ENCODE measurements at places on chromosomes 2 and 18.

GRCh38 chr18:44834867-44835469 is 154.3 kb downstream of the SETBP1 start:
- no peak for DNase-seq

GRCh38 chr2:32227492-32227891 is 37.2 kb downstream of the NLRC4 start:
- DNase-seq: no peak

DNA sequence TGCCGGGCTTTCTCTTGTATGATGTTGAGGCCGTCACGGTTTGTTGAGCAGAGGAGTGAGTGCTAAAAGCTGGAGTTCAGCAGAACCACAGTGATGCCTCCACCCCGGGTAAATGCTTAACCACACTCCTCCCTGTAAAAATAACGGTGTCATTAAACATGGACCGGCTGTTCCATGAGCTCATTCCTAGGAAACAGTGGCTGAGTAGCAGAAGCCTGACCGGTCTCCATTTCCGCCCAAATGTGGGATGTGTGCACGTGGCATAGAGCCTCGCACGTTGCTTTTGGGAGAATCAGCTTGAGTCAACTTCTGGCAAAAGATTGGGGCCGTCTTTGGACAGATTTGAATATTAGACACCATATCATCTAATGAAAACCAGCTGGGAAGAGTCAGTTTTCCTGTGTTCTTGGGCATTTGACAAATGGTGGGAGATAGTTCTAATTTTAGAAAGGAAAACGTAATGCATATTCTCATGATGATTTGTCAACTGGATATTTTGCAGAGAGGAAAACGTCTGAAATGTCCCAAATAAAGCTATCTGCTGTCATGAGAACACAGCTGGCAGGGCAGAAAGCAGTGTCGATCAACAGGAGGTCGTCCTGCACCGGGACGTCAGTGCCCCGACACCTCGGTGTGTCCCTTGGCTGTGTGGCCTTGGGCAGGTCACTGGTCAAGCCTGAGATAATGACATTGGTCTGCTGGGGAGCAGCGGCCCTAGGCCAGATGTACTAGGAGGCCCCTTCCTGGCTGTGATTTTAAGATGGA is 42.4 kb downstream of the LRRFIP1 start:
- DNase-seq: no peak

GRCh38 chr2:169767243-169767888 is 31.3 kb upstream of the SSB start:
- peak; percentile 61 for DNase-seq

- no peak for DNase-seq
Observed at GRCh38 chr18:75238100-75238499, 27.5 kb downstream of the TSHZ1 start.

GRCh38 chr2:168550670-168551069 is 94.6 kb downstream of the CERS6 start:
- DNase-seq: no peak

GRCh38 chr18:22346953-22347605 is 70.6 kb downstream of the CTAGE1 start:
- no peak for DNase-seq

DNA sequence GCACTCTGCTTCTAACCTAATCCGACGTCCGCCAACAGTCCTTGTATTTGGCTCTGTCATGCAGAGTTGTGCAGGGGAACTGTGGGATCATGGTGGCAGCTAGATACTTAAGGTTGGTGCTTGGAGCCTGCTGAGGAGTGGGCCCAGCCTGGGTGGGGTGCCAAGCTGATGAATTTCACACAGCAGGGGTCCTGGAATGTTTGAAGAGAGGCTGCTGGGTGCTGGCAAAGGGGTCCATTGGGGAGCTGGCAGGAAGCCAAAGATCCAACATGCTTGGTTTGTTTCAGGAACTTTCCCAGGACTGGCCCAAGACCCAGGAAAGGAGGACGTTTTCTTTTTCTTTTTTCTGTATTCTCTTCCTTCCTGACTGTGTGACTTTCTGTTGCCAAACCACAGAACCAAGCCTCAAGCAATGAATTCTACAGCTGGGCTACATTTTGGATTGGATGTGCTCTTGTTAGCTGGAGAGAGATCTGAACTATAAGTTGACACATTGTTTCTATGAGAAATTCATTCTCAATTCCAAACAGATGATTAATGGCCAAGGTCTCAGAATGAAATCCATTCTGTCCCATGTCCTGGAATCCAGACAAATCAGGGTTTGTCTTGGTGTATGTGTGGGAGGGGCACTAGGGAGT is 49.9 kb downstream of the DHRS9 start:
- no peak for DNase-seq

DNA sequence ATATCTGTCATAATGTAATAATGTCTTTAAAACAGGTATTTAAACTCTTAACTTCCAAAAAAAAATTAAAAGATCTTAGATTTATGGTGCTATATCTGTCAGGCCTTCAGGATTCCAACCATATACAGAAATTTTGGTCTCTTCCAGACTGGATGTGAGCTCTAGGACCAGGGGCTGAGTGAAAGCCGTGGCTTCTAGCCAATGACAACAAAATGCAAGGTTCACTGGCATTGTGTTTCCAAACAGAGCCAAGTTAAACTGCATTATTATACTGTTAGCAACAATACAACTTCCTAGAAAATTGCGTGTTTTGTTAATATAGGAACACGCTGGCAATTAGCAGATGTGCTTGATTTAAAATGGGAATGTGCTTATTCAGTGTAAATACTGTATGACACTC is 809.8 kb upstream of the SOX11 start:
- no peak for DNase-seq

GRCh38 chr2:190063624-190064023 is 1.1 kb upstream of the MSTN start:
- no peak for DNase-seq

DNA sequence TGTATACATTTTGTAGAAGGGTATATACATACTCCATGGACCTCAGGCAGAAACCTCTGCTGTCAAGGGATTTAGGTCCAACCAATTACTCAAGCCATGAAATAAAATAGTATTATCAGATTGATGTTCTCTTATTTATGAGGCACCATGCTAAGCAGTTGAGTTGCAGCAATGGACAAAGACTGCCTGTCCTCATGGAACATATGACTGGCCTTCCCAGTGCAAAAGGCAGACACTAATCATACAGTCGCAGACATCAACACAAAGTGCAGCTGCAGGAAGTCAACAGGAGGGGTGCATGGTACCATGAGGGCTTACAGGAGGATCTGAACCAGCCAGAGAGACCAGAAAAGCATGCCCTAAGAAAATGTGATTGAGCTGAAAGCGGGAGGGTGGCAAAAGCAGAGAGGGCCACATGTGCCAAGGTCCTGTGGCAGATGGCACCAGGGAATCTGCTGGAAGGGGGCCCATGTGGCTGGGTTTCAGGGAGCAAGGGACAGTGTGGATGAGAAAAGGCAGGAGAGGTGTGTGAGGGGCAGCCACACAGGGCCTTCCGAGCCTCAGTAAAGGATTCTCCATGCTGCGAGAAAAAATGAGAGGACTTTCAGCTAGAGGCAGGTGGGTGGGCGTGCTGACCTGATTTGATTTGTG is 61.4 kb upstream of the RNF152 start:
- no peak for DNase-seq

DNA sequence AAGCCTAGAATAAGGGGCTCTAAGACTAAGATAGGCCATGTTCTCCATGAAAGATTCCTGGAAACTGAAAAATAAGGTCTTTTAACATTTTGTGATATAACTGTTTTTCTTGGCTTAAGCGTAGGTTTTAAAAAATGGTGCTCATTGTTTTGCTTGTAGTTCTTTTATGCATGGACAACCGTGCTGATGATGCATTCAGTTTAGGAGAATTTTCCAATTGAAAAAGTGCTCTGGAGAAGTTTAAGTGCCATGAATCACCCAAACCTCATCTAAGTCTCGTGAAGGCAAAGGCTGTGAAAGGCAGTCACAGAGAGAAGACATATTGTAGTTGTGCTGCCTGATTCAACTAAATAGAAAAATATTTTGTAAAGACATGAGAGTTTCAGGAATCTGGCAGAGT is 111.8 kb upstream of the GAREM1 start:
- no peak for DNase-seq

DNA sequence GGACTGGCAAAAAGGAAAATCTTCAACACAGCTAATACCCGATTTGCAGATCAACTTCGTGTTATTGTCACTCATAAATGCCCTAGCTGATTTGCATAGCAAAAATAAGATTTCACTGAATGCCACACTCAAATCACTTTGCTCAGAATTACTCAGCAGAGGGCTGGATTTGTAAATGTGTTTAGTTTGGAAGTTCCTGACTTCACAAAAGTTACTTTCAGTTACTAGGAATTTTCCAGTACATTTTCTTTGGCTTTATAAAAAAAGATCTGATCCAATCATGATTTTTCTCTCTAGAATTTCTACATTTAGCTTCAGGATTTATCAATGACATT is 433.3 kb upstream of the ID2 start:
- DNase-seq: no peak

DNA sequence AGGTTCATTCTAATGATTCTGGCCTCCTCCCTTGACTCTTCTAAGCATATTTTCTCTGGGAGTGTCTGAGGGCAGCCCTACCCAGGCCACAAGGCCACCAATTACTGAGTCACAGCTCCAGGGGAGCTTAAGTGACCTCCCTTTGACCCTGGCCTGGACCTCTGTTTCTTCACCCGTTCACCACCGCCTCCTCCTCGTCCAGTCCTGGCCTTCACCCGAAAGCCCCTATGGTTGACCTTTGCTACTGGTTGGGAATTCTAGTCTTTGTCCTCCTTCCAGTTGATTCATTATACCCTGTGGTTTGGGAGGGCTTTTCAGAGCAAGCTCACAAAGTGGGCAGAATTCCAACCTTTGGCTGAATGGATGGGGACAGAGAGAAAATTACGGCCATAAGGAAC is 72.6 kb downstream of the NRP2 start:
- no peak for DNase-seq

GRCh38 chr18:44107187-44107586 is 573.5 kb upstream of the SETBP1 start:
- no peak for DNase-seq

DNA sequence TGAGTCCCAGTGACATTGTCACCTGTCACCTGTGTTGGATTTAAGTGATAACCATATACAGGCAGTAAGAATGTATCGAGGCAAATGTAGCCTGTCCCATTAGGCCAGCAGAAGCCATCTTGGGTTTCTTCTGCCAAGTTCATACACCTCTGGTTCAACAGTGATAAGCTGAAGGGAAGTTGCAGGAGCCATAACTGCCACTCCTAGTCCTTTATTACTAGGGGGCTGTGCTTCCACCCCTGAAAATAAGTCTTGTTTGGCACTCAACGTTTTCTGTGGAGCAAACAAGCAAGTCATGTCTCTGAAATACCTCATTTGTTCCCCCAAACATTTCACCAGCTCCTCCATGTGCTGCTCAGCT is 58.1 kb upstream of the ALPP start:
- DNase-seq: no peak

DNA sequence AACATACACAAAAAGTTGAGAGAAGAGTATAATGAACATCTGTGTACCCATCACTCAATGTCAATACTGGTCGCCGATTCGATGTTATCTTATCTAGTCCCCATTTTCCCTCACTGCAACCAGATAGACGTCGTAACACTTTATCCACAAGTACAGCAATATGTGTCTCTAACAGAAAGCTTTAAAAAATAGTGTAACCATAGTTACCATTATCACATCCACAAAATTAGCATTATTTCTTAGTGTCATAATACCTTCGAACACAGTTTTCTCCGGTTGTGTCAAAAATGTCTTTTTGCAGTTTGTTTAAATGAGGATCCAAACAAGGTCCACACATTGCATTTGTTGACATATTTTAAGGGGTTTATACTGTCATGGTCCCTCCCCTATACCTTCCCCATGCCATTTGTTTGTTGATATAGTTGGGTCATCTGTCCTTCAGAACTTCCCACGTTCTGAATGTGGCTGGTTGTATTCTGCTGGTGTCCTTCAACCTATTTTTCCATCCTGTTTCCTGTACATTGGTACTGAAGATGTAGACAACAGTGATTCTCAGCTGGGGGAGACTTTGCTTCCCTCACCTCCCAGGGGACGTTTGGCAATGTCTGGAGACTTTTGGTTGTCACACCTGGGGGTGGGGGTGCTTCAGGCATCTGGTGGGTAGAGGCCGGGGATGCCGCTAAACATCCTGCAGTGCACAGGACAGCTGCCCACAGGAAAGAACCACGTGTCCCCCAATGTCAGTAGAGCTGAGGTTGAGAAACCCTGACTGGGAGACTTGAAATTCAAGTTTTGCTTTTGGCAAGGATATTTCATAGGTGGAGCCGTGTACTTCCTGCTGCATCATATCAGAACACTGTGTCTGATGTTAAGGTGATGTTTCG is 72.7 kb upstream of the SPRED2 start:
- DNase-seq: no peak

GRCh38 chr2:105248316-105249070 is 7.0 kb downstream of the GPR45 start:
- DNase-seq: no peak

- DNase-seq: no peak
Observed at GRCh38 chr2:55759271-55759921, 65.8 kb upstream of the PNPT1 start.

DNA sequence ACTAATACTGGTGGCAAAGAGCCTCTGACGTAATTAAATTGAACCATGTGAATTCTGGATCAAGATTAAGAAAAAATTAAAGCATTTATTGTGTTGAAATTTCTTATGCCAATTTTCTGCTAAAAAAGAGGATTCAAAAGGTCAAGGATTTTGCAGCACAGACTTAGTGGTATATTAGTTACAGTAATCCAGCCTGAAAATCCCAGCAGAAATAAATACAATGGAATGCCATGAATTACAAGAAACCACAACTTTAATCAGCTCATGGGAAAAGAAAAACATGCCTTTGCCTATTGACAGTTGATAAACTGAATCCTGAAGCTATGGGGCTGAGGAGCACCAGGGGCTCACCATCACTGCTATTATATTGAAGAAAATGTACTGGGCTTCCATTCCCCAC is 114.8 kb upstream of the SATB2 start:
- no peak for DNase-seq

DNA sequence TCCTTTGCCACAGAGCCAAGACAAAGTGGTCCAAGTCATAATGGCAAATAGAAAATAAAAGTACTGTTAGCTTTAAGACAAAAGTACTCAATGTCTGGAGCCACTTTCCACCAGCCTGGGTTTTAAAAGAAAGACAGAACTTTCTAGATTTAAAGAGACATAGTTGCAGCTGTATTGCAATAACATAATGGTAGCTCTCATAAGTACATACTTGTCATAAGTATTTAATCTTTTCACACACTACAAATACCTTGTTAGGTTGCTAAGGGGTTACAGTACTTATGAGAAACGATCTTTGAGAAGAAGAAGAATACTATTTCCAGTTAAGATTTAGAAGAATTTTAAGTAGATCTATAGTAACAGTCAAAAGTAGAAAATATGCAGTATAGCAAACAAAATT is 28.9 kb upstream of the AQP4 start:
- no peak for DNase-seq

GRCh38 chr2:143824791-143825190 is 695.1 kb downstream of the ZEB2 start:
- DNase-seq: no peak

DNA sequence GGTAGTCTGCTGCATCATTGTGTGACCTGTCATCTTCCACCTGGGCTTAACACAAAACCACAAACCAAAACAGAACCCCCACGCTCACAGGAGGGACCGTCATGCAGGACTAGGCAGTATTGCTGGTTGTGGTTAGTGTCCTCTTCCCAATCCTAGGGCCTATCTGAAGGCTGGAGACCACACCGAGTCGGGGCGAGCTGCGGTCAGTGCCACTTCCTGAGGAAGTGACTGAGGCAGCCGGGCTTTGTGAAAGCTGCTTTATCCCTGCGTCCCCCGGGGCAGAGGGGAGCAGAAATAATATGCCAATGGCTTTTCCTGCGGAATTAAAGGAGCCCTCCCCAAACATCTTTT is 22.9 kb downstream of the ZNF532 start:
- DNase-seq: no peak

GRCh38 chr2:171430516-171431410 is 3.0 kb downstream of the METTL8 start:
- no peak for DNase-seq

Measured in activated CD8-positive, alpha-beta memory T cell treated with anti-CD3 and anti-CD28 coated beads, Interleukin-2, amount 50 U/mL, for 48 hours (primary cell).